Karpas-422 (cell line): ENCODE measurements at places on chromosomes 6 and 20.

DNA sequence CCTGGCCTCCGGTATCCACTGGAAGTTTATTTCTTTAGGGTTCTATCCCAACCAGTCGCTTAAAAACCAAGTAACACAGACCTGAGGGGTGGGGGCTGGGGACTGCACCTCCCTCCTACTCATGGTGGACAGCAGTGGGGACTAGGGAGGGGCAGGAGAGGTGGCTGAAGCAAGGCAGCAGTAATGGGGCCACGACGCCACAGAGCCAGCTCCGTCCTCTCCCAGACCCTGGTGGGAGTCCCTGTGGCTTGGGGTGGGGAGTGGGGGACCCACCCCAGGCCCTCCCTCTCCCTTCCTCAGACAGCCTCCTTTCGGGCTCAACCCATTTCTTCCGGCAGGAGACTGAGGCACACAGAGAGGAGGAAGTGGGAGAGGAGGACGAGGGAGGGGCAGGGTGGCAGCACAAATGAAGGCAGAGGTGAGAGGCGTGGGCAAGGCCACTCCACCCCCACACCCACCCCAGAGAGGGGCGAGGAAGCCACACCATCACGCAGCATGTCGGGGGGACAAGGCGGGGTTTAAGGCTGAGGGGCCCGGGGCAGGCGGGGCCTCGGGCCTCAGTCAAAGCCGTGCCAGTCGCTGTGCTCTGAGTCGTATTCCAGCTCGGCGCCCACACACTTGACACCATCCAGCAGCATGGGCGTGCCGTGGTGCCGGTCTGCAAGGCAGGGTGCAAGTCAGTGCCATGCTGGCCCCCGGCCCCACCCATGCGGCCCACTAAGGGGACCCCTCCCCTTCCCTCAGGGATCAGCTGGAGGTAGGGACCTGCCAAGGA lies 13.9 kb downstream of the ADISSP start:
- DNase-seq = no peak
- H3K4me3 ChIP-seq = no peak overlapping the region
- H3K27me3 ChIP-seq = no peaks in the 10 kb centered on the region
- no peaks in the 10 kb centered on the region for H3K4me1 ChIP-seq
- H3K27ac ChIP-seq = no peak overlapping the region

DNA sequence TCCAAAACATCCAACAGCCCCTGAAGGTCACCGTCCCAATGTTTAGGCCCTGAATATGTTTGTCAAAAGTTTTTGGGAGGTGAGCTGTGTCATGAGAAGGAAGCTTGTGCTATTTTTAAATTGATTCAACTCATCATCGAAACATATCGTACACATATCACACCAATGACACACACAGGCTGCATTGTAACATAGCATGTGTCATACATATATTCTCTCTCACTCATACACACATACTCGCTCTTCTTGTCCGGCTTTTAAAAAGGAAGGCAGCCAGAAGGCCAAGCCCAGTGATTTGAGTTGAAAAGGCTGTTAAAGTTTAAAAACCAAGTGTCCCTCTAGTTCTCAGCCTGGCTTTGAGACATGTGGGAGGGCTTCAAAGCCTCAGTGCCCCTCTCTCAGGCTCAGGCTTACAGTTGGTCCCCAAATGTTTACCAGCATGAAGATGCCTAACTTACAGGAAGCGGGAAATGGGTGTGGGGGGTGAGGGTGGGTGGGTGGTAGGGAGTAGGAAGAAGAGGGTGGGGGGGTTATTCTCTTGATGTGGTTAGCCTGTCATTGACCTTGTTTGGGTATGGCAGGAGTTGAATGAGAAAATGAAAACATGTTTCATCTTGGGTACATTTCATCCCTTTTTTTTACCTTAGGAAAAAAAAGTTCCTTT lies 3.3 kb upstream of the PRDM1 start:
- H3K36me3 ChIP-seq = no peaks in the 10 kb centered on the region
- H3K27ac ChIP-seq = no peak overlapping the region
- DNase-seq = no peak
- peaks cover 58% of the 10 kb centered on the region for H3K4me1 ChIP-seq
- peaks cover 2% of the 10 kb centered on the region; the same call in 1 of the 2 replicates for H3K27me3 ChIP-seq
- H3K4me3 ChIP-seq = no peak overlapping the region

DNA sequence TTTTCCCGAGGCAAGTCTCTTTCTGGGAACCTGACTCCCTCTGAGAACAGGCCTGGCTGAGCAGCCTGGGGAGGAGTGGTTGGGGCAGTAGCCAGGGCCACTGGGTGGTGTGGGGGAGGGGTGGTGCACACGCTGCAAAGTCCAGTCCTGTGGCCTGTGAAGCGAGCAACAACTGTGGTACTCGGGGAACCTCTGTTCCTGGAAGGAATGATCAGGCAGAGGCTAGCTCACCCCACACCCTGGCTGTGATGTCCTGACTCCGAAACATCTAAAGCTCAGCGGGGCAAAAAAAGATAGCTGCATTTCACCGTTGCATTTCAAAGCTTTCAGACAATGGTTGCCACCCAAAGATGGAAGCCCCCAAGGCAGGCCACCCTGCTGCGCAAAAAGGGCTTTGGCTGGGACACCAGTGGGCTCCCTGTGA lies 25.5 kb downstream of the PCK1 start:
- no peak for DNase-seq
- H3K27ac ChIP-seq = no peak overlapping the region
- no peaks in the 10 kb centered on the region for H3K36me3 ChIP-seq
- no peaks in the 10 kb centered on the region for H3K27me3 ChIP-seq
- no peak overlapping the region for H3K4me3 ChIP-seq

DNA sequence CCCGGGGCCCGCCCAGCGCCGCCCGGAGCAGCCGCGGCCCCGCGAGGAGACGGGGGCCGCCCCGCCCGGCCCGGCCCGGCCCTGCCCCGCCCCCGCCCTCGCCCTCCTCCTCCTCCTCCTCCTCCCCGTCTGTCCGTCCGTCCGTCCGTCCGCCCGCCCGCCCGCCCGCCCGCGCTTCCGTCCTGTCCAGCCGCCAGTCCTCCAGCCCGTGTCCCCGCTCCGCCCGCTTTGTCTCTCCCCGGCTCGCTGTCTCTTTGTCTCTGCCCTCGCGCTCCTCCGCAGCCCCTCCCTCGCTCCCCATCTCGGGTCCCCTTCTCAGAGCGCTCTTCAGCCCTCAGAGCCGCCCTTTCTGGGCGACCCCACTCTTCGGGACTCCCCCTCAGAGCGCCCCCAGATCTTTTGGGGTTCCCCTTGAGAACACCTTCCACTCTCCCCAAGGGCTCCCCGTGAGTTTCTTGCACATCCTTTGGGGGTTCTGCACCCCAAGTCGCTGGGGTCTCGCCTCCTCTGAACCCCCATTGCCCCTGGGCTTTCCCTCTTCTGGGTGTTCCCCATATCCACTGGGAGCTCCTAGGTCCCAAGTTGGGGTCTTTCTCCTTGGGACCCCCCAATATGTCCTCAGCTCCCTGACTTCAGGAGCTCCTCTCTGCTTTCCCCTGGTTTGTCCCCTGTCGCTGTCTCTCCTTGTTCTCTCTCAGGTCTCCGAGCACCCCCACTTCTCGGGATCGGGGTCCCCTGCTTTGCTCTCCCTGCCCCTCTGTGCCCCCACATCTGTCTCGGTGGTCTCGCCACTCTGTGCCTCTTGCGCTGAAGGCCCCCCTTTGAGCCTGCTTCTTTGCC lies 79.5 kb upstream of the MYL9 start:
- H3K4me1 ChIP-seq = peaks cover 21% of the 10 kb centered on the region
- no peaks in the 10 kb centered on the region for H3K27me3 ChIP-seq
- no peak overlapping the region for H3K27ac ChIP-seq

DNA sequence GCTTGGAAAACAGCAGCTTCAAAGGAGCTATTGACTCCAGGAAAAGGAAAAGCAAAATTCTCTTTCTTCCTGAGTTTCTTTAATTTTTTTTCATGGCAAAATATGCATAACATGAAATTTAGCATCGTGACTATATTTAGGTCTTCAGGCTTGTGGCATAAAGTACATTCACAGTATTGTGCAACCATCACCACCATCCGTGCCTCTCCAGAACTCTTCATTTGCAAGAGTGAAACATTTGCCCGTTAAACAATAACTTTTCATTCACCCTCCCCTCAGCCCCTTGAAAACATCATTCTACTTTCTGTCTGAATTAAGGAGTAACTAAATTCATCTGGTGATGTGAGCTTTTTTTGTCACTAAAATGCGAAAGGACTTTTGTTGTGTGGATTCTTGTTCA lies 251.7 kb downstream of the PHACTR1 start:
- no peak for DNase-seq
- 0 out of 2 replicates have a peak, but pooled peaks cover 3% of the 10 kb centered on the region for H3K27me3 ChIP-seq
- no peaks in the 10 kb centered on the region for H3K4me1 ChIP-seq
- no peak overlapping the region for H3K4me3 ChIP-seq

- peak; percentile 46 for DNase-seq
- H3K4me1 ChIP-seq = peaks cover 6% of the 10 kb centered on the region; the same call in 1 of the 2 replicates
- H3K27me3 ChIP-seq = no peaks in the 10 kb centered on the region
- H3K27ac ChIP-seq = no peak overlapping the region
- no peak overlapping the region for H3K4me3 ChIP-seq
- H3K36me3 ChIP-seq = no peaks in the 10 kb centered on the region
Measured at GRCh38 chr6:148934539-148934938, 187.7 kb downstream of the UST start.

DNA sequence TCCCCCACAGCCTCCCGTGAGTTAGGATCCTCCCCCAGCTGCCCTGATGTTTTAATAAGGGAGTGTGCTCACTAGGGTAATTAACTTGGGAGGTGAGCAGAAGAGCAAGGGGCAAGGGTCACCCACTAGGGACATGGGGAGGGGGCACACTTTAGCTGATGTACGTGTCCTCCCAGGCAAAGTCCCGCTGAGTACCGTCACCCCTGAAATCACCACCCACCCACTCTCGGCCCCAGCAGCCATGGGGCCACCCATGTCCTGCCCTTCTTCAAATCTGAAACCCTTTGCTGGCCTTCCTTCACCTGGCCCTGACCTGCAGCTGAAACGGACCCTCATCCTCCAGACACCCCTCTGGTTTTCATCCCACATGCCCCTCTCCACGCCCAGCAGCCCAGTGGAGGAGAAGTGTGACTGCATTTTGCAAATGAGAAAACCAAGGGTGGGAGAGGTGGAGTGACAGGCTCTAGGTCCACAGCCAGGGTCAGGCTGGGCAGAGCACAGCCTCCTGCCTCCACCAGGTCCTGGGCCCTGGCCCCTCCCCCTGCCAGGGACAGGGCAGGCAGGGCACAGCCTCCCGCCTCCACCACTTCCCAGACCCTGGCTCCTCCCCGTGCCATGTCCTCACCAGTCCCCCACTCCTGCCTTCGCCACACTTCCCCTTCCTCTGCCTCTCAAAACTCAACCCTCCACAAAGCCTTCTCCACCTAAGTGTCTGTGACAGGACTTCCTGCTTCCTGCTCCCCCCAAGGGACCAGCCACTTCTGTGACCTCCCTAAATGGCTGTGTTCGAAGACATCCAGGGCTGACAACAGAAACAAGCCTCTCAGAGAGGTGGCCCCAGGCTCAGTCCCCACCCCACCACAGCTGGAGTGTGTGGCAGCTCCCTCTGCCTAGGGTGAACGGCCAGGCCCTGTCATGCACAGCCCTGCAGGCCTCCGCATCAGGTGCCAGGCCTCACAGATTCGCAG lies 15.1 kb downstream of the ACSS1 start:
- peak; percentile 76 for DNase-seq
- no peaks in the 10 kb centered on the region for H3K36me3 ChIP-seq
- no peak overlapping the region for H3K27ac ChIP-seq
- H3K27me3 ChIP-seq = no peaks in the 10 kb centered on the region
- peaks cover 23% of the 10 kb centered on the region for H3K4me1 ChIP-seq
- H3K4me3 ChIP-seq = peak overlapping the region; percentile 16; the same call in 1 of the 2 replicates

GRCh38 chr6:453152-453551 lies 61.6 kb downstream of the IRF4 start:
- H3K27ac ChIP-seq = no peak overlapping the region
- no peak overlapping the region for H3K4me3 ChIP-seq
- no peaks in the 10 kb centered on the region for H3K36me3 ChIP-seq
- H3K27me3 ChIP-seq = no peaks in the 10 kb centered on the region

DNA sequence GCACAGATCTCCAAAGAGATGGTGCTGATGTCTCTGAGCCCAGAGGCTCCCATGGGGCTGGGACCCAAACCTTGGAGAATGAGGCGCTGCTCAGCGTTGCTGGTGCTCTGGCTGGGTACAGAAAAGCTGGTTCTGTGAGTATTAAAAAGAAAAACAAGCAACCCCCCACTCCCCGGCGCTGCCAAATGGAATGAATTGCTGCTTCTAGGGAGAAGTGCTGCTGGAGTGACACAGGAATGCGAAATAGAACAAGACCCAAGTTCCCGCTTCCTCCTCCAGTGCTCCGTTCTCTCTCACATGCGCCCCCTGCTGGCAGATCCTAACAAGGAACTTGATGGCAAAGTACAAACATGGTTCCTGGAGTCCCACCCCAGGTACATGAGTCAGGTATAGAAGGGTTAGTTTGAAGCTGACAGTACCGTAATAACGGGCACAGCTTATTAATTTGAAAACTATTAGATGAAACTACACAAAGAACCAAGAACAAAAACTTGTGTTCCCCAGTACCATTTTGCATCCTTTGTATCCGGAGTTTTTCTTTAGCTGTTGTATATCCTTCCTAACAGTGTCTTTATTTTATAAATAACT lies 2.1 kb upstream of the DDX27 start:
- no peaks in the 10 kb centered on the region for H3K27me3 ChIP-seq
- peaks cover 9% of the 10 kb centered on the region for H3K36me3 ChIP-seq
- peaks cover 18% of the 10 kb centered on the region for H3K4me1 ChIP-seq
- DNase-seq = peak; percentile 96
- H3K27ac ChIP-seq = no peak overlapping the region

DNA sequence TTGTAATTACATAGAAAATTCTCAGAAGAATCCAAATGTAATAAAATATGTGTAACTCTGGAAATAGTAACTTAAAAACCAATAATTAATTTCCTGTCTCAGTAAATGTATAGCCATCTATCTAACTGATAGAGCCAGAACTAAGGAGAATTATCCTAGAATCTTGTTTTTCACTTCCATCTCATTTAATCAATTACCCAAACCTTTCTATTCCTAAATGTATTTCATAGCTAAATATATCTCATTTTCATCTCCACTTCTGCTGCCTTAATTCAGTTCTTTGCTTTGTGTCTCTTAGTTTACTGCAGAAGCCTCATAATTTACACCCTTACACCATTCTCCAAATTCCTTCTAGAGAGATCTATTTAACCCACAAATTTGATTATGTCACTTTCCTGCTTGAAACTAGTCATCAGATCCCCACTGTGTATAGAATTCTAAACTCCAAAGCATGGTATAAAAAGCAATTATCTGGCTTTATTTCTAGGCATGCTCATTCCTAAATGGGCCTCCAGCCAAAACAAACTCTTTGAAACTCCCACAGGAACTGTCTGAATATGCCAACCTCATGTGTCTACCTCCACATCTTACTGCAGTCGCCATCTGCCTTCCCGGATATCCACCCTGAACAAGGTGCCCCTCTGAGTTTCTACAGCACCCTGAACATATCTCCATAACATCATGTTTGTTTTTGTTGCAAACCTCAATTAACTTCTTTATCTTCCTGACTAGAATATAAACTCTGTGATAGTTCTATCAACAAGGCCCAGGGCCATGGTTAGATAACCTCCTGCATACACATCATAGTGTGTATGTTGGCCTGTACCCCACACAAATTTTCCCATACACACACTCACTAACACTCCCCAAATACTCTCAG lies 70.5 kb upstream of the ADTRP start:
- H3K4me1 ChIP-seq = no peaks in the 10 kb centered on the region
- DNase-seq = no peak
- no peaks in the 10 kb centered on the region for H3K27me3 ChIP-seq
- H3K36me3 ChIP-seq = no peaks in the 10 kb centered on the region
- no peak overlapping the region for H3K4me3 ChIP-seq
